Fibroblast of skin of back (primary cell): ENCODE measurements at places on chromosomes 1 and 21.

DNA sequence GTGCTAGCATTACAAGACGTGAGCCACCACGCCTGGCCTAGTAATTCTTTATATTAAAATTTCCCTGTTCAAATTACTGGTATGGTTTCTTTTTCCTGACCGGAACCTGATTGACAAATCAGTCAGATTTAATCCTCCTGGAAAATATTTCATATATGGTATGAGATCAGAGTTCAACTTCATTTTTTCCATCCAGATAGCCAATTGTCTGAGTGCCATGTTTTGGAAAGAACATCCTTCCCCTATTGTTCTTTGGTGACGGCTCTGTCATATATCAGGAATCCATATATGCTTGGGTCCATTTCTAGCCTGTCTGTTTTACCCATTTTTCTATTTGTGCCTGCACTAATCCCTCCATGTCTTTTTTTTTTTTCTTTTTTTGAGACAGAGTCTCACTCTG, 39.1 kb upstream of the KLF17 start:
- no peak for DNase-seq

DNA sequence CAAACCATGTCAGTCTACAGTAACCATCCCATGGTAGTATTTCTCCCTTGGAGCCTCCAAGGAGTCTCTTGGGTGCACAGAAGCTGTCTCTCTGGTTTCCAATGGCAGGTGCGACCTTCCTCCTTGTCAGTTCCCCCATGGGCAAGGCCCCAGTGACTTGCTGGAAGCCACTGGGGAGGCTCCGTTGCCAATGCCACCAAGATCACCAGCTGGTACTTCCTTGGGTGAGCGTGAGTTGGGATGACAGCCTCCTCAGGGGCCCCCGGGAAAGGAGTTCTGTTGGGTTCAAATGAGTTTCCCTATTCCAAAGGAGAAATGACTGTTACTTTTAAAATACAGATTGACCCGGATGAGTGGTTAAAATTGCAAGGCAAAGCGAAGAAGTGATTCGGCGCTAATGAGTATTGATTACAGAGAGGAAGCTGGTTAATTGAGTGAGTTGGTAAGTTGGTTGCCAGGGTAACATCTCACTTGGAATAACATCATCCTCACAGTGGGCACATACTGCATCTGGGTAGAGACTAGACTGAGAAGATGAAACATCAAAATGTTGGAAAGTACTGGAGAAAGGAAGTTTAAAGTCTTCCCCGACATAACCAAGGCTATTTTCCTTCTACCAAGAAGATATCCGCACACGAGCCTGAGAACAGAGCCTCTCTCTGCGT, 53.0 kb upstream of the LAPTM5 start:
- DNase-seq, result no peak

- no peak for DNase-seq
These were observed 311 bp downstream of the SPEN start for GRCh38 chr1:15847893-15848142.

GRCh38 chr1:153768316-153769181, 6.7 kb upstream of the SLC27A3 start:
- no peak for DNase-seq

GRCh38 chr1:246698466-246699094, 25.6 kb upstream of the SCCPDH start:
- DNase-seq, result no peak

- peak; percentile 22 for DNase-seq
These were observed 48.7 kb downstream of the NTMT2 start for GRCh38 chr1:170194451-170194850.

DNA sequence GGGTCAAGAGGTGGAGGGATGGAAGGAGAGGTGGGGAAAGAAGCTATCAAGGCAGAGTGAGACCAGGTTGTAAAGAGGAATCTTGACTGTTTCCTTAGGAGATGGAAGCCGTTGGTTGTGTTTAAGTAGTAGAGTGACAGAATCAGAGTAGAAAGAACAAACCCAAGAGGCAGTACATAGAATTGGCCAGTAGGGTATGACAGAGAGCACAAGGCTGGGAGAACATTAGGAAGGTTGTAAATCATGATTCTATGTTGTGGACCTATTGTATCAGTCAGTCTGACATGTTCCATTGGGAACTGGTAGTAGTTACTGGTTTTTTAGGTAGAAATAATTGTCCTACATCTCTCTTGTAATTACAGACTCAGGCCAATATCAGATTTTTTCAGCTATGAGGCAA, 486.9 kb upstream of the USP24 start:
- DNase-seq, result peak; percentile 37

- peak; percentile 63 for DNase-seq
These were observed 126.5 kb upstream of the TNFSF4 start for GRCh38 chr1:173333581-173333980.

DNA sequence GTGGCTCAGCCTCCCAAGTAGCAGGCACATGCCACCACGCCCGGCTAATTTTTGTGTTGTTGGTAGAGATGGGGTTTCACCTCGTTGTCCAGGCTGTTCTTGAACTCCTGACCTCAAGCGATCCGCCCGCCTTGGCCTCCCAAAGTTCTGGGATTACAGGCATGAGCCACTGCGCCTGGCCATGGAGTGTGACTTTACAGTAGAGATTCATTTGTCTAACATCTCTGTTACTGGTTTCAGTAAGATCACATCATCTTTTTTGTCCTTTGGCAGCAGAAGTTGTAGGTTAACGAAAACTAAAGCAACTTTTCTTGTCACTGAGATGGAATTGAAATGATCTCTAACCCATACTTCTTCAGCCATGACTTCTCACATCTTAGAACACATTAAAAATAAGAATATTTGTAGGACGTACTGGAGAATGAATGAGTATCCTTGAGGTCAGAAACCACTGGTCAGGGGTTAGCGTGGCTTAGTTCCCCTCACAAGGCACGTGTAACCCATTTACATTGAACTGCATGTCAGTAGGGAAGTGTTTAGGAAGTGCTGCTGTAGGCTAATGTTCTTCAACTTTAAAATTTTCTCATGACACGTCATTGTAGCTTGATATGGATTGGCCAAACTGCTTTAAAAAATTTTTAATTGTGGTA, 75.9 kb downstream of the CAMTA1 start:
- no peak for DNase-seq

GRCh38 chr21:18772404-18772803, 368.8 kb upstream of the TMPRSS15 start:
- peak; percentile 32 for DNase-seq

DNA sequence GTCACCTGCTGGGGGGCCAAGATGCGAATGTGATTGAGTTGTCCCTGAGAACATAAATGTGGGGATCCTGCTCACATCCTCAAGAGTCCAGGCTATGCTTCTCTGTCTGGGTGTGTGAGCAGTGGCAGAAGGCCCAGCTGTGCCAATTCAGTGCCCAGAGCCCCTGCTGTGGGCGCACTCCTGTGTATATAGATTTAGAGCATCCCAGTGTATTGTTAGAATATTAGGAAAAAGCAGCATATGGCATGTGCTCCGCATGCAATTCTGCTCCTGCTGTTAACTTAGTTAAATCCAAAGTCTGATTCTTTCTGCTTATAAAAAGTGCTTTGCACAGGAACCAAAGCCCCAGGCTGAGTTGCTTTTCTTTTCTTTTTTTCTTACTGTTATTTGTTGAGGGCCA, 37.8 kb downstream of the FAM78B start:
- no peak for DNase-seq

DNA sequence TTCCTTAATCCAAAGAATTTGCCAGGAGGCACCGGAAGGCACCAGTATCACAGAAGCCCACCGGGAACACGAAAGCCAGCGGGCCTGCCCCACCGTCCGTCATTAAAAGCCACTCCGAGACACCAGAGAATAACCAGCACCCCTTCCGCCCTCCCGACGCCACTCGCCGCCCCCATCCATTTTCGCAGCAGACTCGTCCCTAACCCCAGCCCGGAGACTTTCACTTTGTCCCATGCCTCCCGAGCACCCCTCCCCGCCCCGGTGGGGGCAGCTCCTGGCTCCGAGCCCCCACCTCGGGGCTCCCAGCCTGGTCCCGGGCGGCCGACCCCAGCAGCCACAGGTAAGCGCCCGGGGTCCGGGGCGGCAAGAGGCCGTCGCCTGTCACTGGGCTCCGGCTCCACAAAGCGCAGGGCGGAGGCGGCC, 105.4 kb downstream of the SLC45A1 start:
- peak; percentile 21 for DNase-seq

DNA sequence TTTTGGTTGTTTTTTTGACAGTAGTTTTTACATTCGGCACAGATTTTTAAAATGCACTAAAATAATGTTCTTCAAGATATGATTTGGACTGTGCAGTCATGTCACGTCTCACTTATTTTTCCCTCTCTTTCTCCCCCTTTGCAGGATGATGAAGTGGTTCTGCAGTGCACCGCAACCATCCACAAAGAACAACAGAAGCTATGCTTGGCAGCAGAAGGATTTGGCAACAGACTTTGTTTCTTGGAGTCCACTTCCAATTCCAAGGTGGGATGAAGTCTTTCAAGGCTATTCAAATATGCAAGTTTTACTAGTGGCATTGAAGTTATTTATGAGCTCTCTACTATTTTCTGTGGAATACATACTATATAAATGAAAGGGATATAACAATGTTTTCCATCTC, 228.4 kb downstream of the RYR2 start:
- no peak for DNase-seq

- peak; percentile 72 for DNase-seq
These were observed 2.9 kb upstream of the DIP2A start for GRCh38 chr21:46455575-46456385.

- peak; percentile 46 for DNase-seq
These were observed 18.3 kb upstream of the CAPN8 start for GRCh38 chr1:223683586-223684487.

DNA sequence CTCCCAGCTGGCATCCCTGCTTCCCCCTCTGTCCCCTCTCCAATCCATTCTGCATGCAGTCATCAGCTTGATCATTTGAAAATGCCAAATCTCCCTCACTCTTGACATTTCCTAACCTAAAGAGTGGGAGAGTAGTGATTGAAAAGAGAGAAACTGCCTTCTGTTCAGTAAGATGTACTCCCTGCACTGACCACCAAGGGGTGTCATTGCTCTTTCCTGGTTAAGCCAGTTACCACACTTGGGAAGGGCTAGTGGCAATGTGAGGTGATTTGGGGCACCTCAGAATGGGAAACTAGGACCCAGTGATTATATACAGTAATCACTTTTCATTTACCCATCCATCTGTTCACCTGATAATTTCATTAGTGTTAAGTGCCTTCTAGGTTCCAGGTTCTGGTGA, 6.9 kb upstream of the TMEM269 start:
- peak; percentile 35 for DNase-seq

DNA sequence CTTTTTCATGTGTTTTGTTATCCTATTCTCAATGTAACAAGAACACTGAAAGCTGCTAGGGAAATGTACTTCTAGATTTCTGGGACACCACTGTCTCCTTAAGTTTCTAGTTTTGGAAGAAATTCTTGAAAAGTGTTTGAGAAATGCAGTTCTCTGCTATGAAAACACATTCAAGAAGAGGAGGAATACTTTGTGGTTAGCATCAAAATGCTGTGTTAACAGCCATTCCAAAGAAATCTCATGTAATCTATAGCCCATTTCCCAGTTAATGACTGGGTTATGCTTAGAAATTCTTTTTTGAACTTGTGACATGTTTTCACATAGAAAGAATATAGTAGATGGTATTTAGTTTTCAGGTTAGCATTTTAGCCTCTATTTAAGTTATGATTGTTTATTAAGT, 6.0 kb downstream of the RAVER2 start:
- DNase-seq, result peak; percentile 62

DNA sequence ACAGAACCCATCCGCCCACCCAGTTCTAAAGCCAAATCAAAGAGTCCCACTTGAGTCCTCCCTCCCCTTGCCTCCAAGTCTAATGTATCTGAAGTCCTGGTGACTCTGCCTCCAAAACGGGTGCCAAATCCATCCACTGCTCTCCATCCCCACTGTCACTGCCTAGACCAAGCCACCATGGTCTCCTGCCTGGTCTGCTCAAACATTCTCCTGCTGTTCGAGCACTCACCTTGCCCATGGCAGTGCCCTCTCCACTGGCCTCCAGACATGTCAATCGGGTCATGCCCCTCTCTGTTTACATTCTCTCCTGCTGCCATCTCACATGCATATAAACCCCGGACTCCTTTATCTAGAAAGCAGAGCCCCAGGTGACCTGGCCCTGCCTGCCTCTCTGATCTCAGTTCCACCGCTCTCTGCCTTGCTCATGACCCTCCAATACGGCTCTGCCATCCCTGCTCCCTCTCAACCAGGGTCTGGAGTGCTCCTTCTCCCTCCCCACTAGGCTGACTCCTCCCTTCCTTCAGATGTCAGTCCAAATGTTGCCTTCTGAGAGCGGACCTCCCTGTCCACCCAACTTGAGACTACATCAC, 32.1 kb upstream of the MX1 start:
- no peak for DNase-seq

DNA sequence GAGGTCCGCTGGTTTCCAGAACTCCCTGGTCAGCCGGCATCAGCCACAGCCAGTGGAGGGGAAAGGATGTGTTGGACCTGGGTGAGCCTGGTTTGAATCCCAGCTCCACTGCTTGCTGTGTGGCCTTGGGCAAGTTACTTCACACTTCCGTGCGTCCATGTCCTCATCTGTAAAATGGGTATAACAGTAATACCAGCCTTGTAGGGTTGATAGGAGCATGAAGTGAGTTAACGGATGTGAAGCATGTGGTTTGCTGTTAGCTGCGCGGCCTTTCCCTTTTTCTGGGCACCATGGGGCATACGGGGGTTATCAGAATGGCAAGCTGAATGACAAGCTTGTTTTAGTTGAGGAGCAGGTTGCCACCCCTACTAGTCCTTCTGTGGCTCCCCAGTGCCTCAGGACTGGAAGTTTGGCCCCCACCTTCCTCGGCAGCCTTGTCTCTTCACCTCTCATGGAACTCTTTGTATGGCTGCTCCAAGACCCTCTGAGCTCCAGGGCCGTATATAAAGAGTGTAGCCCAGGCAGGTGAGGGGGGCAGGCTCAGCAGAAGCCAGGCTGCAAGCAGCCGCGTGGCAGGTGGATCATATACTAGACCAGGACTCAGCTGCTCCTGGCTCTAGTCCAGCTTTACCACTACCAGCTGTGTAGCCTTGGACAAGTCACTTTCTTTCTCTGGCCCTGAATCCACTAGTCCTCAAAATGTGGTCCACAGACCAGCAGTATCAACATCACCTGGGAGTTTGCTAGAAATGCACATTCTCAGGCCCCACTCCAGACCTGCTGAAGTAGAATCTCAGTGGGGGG, 95.4 kb downstream of the LACTBL1 start:
- no peak for DNase-seq

DNA sequence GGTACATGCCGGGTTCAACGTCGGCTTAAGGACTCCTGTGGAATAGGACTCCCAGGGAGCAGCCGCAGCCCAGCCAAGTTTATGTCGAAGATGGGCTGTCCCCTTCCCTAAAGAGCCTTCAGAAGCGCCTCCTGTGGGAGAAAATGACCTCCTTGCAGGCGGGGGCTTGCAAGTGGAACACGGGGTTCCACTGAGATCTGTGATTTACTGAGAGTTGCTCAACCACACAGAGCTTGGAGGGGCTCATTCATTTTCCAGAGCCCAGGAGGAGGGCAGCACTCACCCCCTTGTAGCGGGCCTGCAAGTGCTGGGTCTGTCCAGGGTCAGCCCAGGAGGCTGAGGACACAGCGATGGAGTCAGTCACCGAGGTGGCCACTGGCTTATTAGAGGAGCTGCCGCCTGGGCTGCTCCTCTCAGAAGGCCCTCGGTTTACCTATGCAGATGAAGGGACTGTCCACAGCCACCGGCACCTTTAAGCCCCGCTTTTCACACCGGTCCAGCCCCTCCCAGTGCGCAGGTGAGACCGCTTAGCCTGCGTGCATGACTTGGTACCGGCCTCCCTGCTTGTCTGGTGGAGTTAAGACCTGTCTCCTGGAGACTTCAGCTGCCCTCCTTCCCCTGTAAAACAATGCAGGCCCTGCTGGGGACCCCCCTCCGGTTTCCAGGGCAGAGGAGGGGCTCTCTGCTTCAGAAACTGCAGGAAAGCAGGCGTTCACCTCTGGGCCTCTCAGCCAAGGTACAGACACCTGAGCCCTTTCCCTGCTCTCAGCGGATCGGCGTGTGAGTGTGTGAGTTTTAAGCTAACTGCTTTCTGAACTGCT, 57.5 kb downstream of the ATP5PO start:
- DNase-seq, result no peak
